NAMALWA (cell line): ENCODE measurements at places on chromosomes 4 and X.

- no peak for DNase-seq
These were observed 189.2 kb upstream of the GK2 start for GRCh38 chr4:79597266-79597665.

- DNase-seq, result no peak
These were observed 10.2 kb downstream of the VEGFD start for GRCh38 chrX:15373976-15374375.

GRCh38 chr4:87489678-87490077, 39.5 kb downstream of the SPARCL1 start:
- DNase-seq, result no peak

DNA sequence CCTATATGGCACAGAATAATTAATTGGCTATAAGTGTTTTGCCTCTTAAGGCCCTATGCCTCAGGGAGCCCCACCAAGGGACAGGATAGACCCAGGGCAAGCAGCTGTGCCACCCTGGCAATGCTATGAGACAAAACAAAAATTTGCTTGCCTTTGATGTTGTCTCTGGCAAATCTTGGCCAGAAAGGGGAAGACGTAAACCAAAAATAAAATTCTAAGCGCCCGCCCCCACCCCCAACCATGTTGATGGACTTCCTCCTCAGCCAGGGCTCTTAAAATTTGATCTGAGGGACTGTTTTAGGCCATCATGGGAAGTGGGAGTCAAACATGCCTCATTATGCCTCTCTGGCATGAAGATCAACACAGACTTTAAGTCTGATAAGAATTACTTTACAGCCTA, 130.5 kb upstream of the APOOL start:
- DNase-seq, result peak; percentile 59

DNA sequence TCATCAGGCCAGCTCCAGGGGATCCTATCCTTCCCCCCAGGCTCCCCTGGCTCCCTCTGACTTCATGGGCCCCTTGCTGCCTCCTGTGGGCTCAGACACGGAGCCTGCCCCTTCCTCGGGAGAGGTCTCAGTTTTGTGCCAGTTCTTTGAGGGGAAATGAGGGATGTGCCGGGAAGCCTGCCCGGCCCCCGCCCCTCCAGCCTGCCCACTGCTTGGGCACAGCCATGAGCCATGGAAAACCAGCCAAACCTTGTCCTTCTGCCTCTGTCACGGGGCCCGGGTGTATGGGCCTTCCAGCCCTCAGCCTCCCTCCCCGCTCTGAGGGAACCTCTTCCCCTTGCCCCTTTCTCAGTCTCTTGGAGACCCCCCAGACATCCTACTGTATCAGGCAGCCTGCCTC, 6.8 kb downstream of the BGN start:
- no peak for DNase-seq

GRCh38 chr4:38871593-38871992, 4.0 kb downstream of the FAM114A1 start:
- DNase-seq, result no peak

DNA sequence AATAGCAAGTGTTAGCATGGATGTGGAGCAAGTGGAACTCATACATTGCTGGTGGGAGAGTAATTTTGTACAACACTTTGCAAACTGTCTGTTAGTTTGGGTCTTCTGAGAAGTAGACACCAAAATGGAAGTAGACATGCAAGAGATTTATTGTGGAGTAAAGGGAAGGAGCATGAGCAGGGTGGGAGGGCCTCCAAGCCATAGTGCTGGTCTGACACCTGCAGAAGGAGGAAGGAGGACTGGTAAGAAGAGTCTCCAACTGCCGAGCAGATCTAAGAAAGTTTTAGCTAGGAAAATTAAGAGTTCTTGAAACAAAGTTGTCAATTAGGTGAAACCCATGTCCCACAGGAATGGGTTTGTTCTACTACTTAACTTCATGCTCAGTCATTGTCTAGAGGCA, 64.0 kb upstream of the DDIT4L start:
- DNase-seq, result no peak

DNA sequence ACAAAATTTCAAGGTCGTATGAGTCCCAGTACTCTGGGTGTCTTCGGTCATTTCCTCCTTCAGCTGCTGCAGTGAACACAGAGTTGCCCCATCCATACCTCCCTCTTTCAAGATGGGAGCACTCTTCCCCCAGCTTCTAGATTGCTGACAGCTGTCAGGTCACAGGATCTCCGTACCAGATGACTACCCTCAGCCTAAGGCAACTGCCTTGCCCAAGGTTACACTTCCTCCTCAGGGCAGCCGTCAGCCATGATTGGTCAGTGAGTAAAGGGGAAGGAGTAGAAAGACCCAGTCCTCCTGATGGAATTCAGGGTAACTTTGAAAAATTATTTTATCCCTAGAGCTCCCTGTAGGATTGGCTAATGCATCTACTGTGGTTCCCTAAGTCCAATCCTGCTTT, 81.6 kb downstream of the NAF1 start:
- peak; percentile 7 for DNase-seq

DNA sequence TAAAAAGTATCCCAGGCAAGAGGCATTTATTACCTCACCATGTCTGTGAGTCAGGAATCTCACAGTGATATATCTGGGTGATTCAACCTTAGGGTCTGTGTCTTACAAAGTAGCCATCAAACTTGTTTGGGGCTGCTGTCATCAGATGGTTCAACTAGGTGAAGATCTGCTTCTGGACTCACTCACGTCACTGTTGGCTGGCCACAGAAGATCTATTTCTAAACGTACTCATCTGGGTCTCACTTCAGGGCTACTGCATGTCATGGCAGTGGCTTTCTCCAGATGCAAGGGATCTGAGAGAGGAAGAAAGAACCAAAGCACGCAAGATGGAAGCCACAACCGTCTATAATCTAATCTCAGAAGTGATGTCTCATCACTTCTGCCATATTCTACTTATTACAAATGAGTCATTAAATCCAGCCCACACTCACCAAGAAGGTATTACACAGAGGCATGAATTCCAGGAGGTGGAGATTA, 267.8 kb upstream of the ANKRD50 start:
- DNase-seq, result no peak

GRCh38 chr4:21768349-21769310, 179.9 kb downstream of the KCNIP4 start:
- peak; percentile 59 for DNase-seq

- DNase-seq, result no peak
These were observed 44.2 kb downstream of the TBC1D14 start for GRCh38 chr4:6953751-6954380.

- DNase-seq, result no peak
These were observed 18.7 kb upstream of the GPR34 start for GRCh38 chrX:41670112-41670511.

DNA sequence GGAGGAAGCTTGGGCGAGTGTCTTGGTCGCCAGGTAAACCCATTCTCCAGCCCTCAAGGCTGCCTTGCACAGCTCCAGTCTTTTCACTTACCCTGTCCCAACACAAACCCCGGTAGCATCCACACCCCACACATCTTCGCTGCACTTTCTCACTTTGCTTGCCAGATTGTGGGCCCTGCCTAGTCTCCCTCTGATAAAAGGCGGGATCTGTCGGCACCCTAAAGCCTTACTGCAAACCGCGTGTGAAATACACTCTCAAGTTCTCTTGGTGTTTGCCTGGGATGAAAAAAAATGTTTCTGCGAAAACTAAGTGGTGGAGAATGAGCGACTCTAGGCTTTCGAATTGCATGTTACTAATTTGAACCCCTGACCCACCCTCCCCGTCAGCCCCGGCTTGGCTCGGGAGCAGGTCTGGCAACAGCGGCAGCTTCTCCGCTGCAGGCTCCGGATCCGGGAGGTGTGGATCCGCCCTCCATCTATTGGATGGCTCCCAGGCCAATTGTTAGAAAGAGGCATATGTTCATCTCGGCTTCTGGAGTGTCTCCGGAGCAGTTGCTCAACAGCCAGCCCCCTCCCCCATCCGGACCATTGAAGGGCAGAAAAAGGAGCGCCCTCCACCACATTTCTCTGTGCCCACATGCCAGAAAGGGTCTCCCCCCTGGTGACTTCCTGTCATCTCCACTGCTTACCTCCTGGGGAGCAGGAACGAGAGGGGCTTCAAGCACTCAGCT, 3.0 kb upstream of the CITED1 start:
- peak; percentile 12 for DNase-seq

GRCh38 chr4:2103127-2103842, 44.2 kb downstream of the NAT8L start:
- no peak for DNase-seq

GRCh38 chrX:66756717-66757116, 117.8 kb upstream of the EDA2R start:
- no peak for DNase-seq

DNA sequence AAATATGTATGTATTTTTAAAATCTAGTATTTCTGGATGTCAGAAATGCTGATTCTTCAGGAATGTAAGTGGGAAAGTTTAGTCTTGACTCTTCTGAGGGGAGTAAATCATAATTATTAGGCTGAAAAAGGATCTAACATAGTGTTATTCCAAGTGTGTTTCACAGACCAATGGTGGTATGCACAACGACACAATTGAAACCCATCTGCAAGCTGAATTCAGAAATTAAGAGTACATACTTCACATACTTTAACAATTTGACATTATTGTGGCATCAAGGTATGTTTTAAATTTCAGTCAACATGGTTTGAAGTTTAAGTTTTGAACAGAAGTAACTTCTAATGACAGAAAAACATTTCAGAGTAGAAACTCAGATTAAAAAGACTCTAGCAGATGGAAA, 236.7 kb downstream of the SLC7A11 start:
- no peak for DNase-seq

- no peak for DNase-seq
These were observed 34.1 kb downstream of the MOB1B start for GRCh38 chr4:70936200-70936787.

DNA sequence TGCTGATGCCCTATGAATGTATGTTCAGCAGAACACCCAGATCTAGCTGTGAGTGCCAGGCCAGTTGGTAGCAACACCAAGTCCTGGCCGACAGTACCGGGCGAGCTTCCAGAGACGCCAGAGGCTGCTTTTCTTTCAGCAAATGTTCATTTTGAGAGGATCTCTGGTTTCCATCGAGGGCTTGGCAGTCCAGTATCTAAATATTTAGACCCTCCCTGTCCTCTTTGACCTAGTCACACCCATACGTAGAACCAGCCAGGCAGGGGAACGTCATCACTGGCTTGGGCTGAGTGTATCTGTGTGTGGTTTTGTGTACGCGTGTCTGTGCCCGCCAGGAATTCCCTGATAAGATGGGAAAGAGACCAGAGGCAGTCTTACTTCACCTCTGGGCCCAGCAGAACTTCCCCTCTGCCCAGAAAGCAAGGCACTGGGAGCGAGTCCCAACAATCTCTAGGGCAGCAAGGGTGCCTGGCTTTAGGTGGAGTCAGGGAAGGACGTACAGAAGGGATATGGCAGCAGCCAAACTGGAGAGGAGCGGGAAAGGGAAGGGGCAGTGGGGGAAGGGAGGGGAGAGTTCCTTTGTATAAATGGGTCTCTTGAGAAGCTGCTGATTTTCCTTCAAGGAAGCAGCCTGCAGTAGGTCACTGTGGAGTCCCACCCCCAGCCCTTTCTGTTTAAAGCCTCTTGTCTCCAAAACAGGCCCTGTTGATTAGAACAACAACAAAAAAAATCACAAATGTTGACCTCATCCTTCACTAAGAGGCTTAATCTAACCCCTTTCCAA, 15.0 kb upstream of the ELF4 start:
- no peak for DNase-seq

- no peak for DNase-seq
These were observed 194.9 kb downstream of the TLL1 start for GRCh38 chr4:166067915-166068314.
